Kidney epithelial cell (primary cell): ENCODE measurements at places on chromosomes 6 and 20. TPM values are rescaled to one million over a fixed set of nuclear protein-coding genes. Genes with fewer than 3 reads are reported as not detected.

DNA sequence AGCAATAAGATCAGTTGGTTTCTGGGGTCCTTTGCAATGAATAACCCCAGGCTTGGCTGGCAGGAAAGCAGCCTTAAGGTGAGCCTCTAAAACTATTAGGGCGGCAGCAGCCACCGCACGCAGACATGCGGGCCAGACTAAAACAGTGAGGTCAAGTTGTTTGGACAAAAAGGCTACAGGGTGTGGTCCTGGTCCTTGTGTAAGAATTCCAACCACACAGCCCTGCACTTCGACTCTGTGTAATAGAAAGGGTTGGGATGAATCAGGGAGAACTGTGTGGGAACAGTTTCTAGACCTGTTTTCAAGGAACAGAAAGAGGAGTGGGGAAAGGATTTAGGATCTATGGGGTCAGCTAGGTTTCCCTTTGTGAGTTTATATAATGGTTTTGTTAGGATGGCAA lies 237.6 kb downstream of the SMOC2 start:
- no peak for DNase-seq

- no peak for DNase-seq
Observed at GRCh38 chr6:30263734-30264133, 50.5 kb upstream of the TRIM26 start.

DNA sequence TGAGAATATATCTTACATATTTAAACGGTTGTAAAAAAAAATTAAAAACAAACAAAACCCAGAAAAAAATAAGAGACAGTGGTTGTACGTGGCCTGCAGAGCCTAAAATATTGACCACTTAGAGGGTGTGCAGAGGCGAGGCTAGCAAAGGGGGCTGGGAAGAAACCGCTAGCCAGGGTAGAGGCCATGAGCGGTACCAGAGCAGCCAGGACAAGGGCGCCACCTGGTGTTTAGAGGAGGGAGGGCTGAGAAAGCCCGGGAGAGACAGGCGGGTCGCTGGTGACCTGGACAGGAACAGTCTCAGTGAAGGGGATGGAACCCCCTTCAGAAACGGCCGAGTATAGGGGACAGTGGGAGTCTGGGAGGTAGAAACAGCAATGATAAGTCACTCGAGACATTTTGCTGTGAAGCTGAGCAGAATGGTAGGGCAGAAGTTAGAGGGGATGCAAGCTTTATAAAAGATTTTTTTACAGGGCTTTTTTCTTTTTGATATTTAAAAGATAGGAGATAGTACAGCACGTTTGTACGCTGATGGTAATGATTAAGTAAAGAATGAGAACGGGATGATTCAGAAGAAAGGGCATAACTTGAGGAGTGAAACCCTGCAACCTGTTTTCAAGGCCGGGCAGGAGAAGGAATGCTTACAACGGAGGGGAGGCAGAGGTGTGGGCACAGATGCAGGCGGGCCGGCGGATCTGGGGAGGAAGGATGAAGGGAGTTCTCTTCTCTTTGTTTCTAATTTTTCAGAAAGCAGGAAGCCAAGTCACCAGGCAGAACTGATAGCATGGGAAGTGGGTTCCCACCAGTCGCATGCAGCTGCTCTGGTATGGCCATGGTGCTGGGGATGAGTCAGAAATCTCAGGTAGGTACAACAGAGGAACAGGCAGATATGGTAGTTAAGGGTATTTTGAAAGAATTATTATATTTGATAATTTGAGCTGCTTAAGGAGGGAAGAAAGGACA lies 76.2 kb downstream of the FAM229B start:
- no peak for DNase-seq

The OPRL1 gene
- total RNA-seq, result 0.21 and 0.68 TPM in 2 replicates

DNA sequence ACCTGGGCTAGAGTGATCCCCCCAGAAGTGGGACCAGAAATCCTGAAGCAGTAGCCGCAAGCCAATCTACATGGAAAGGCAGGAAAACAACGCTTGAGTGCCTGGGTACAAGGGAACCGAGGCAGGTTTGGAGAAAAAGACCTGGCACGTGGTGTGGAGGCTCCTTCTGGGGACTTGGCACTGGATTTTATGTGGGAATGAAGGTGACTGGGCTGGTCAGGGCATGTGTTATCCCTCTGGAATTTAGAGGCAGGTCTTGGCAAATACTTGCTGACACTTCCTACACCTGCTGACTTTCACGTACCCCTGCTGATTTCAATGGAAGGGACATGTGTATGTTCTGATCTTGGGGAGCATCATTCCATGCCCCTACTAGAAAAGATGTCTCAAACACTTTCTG lies 25.0 kb upstream of the FAM217A start:
- DNase-seq, result no peak

GRCh38 chr6:22059126-22059525 lies 237.7 kb downstream of the PRL start:
- DNase-seq, result no peak

- no peak for DNase-seq
Observed at GRCh38 chr6:456358-456867, 64.9 kb downstream of the IRF4 start.

The THBS2 gene
- total RNA-seq, result 21.9 and 28.6 TPM in 2 replicates

DNA sequence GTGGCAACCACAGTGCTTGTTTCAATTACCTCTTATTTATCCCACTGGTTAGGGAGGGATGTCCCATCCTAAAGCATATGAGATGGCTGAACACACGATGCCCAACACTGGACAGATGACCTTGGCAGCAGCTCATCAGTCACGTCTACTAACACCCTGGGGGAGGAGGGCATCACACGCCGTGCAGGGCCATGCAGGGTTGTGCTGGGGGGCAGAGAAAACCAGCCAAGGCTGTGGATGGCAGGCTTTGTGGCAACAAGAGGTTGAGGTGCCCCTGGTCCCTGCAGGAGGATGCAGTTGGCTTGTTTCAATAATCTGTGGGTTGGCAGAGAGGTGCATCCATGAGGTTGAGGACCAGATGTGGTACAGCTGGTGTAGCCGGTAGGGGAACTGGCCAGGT lies 293.7 kb upstream of the SULF2 start:
- DNase-seq, result no peak

- no peak for DNase-seq
Observed at GRCh38 chr20:2986466-2986865, 57.0 kb upstream of the GNRH2 start.

The POU3F2 gene
- total RNA-seq, result not detected in 2 replicates

DNA sequence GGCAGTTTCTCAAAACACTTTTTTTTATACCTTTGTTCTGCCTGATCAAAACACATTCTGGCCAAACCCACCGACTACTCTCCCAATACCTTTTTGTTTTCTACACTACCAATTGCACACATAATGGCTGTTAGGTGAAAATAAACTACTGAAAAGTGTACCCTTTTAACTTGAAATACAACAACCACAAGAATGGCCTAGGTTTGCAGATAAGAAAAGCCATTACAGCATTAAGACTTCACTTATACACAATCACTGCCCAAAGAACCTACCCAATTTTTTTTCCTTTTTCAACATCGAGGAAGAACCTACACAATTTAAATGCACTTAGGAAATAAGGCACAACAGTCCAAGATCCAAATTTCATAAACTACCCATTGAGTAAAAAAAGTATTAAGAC lies 1.8 kb downstream of the SEC63 start:
- DNase-seq, result no peak

DNA sequence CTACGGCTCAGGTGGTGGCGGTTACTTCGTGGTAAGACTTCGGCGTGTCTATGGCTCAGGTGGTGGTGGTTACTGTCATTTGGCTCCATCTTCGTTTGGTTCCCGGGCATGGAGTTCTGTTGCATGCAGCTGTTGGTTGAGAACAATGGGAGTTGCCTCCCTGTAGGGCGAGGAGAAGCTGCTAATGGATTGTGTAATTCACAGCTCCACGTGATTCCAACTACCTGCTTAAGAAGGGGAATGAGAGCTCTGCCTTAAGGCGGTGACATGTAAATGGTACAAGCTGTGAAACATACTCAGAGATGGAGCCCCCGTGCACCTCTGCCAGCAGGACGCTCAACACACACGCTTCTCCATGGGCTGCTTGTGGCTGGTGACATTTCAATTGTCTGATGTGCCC lies 12.4 kb upstream of the DACT2 start:
- DNase-seq, result no peak

DNA sequence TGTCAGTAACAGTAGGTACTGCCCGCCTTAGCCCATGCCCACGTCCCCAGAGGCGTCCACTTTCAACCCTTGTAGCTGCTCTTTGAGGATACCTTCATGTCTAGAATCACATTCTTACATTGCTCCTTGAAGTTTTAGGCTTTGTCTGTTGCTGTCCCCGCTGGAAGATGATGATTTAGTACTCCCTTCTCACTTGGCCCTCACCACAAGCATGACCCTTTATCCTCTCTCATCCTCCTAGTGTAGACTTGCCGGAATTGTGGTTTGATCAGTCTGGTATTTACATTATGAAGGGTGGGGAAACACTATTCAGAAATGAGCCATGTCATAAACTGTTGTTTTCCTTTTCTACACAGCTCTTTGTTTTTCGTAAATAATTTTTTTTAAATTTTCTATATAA lies 87.4 kb downstream of the ARID1B start:
- no peak for DNase-seq

DNA sequence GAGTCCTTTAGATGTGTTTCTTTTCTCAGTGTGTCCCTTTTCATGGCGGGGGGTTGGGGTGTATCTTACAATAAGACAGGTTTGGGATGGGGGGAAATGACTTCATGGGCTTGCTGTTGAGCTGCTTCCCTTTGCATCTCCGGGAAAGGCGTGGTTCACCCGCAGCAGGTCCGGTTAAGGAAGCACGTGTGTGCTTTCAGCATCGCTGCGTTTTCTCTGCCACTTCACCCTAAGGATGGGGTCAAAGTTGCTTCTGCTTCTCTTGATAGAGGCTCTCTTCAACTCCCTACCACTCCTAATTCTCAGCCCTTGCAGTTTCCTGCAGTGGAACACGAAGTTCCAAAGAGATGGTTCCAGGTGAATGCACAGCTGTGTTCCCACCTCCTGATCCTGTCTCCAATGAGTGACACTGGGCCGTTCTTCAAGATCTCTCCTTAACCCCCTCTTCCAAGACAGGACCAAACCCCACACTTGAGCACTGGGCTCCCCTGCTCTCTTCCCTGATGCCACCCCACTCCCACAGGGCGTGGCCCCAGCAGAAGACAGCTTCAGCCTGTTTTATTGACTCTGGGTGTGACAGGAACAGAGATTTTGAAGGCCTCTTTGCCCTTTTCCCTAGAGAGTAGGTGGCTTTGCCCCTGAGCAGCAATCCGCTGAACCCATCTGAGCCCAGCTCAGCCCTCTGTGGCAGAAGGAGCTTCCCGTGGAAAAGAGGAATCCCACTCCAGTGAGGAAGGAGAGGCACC lies 85.2 kb downstream of the PLEKHG1 start:
- DNase-seq, result no peak

DNA sequence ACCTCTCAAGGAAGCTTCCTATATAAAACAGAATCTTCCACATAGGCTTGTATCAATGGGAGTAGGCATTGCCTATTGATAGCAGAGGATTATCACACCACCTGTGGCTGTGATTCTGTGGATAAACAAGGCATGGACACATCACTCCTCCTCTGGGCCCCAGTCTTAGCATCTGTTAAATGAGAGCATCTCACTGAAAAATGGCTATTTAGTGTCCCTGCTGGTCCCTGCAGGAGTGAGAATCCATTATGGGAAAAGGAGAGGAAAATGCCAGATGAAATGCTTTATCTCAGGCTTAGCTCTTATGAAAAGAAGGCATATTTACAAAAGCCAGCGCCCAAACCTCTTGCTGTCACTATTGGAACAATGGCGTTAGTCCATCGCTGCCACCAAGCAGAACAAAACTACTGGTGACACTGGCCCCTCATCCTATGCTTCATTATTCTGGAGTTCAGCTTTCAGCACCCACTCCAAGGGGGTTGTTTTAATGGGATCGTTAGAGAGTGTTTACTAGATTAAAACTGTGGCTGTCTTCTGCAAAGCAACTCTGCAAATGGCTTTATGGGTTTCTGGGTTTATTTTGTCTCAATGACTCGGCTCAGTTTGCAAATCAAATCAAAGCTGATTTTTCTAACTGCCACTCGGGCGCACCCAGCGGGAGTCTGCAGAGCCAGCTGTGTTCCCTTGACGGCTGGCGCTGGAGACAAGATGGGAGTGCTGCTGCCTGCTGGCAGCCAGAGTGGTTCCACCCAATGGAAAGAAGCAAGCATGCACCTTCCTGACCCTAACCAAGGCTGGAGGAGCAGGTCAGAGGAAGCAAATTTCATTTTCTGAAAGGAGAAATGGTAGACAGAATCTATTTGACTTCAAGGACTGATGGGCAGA lies 658.8 kb upstream of the CHD6 start:
- no peak for DNase-seq

DNA sequence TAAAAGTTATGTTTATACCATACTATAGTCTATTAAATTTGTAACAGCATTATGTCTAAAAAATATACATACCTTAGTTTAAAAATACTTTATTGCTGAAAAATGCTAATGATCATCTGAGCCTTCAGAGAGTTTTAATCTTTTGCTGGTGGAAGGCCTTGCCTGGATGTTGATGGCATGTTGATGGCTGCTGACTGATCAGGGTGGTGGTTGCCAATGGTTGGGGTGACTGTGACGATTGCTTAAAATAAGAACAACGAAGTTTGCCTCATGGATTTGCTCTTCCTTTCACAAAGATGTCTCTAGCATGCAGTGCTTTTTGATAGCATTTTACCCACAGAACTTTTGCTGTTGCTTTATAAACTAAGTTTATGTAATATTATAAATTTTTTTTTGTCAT lies 68.6 kb downstream of the QKI start:
- no peak for DNase-seq

DNA sequence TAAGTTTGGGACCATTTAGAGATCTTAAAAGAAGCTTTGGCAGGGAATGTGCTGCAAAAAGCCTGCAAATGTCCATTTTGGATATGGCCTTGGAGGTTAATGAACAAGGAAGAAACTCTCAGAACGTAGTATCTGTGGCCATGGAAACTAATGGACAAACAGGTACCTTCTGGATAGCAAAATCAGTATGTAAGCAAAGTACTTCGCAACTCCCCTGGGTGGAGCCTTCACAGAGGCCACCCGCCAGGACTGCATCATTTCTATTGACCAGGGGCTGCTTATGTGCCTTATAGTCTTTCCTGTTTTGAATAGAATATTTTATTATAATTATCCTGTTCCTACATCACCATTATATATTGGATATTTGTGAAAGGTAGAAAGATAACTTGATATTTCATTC lies 510.8 kb upstream of the SYNCRIP start:
- DNase-seq, result no peak

- DNase-seq, result no peak
Observed at GRCh38 chr6:143241111-143241510, 180.4 kb downstream of the AIG1 start.

The BTN3A1 gene
- total RNA-seq, result 10.5 and 11.7 TPM in 2 replicates

The MYO6 gene
- 53.3 and 56.1 TPM in 2 replicates for total RNA-seq

The ERGIC3 gene
- 215 and 229 TPM in 2 replicates for total RNA-seq

The NOTCH4 gene
- 2.4 and 2.9 TPM in 2 replicates for total RNA-seq

- no peak for DNase-seq
Observed at GRCh38 chr20:41927189-41927588, 309.0 kb upstream of the CHD6 start.

GRCh38 chr6:106165885-106166485 lies 79.8 kb downstream of the PRDM1 start:
- no peak for DNase-seq
